Stimulated activated CD4-positive, alpha-beta T cell treated with anti-CD3 and anti-CD28 coated beads, TNF-alpha, amount 100 ng/mL, for 4 hours (primary cell): ENCODE measurements at places on chromosomes 4 and X.
A peak's percentile ranks its signal among the peaks of the same experiment; 100 is the strongest.

- DNase-seq, result no peak
These were observed 44.3 kb downstream of the EFHC2 start for GRCh38 chrX:44299177-44299576.

GRCh38 chr4:29852537-29852936, 867.6 kb upstream of the PCDH7 start:
- no peak for DNase-seq

- peak; percentile 37 for DNase-seq
These were observed 501 bp downstream of the ZNF518B start for GRCh38 chr4:10456595-10457254.

DNA sequence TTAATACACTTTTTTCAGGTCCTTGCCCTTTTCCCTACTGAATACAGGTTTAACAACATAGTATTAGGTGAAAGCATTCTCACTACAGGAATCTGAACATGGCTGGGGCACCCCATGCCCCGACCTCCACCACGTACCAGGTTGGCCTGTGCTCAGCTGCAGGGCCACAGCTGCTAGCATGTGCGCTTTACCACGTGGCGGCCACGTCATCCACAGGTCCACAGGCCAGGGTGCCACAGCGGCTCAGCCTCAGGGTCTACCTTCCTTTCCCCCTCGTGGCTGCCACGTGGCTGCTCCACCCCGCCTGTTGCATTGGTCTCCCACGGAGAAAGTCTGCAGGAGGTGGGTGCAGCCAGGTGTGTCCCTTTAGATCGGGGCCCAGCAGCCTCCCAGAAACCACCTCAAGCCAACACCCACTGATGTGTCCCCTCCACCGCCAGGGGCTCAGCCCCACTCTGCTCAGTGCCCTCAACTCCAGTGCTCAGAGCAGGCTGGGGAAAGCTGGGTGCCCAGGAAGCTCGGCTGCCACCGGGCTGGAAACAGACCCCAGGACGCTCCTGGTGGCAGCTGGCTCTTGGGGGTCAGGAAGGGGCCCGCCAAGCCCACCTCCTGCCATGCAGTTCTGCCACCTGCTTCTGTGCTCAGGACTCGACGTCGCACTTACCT, 17.8 kb downstream of the CTBP1 start:
- DNase-seq, result no peak

DNA sequence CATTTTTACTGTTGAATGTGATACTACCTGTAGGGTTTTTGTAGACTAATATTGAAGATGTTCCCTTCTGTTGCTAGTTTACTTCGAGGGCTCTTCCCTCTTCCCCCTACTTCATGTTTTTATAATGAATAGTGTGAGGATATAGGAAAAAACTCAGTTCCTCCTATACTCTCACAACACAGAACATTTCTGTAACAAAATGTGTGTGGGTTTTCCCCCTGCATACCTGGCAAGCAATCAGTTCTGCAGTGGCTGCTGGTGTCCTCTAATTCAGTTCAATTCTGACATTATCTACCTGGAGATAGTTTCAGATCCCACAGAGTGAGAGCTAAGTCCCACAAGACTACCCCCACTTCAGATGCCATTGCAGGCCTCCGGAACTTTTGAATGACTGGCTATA, 107.9 kb downstream of the KDM6A start:
- no peak for DNase-seq

DNA sequence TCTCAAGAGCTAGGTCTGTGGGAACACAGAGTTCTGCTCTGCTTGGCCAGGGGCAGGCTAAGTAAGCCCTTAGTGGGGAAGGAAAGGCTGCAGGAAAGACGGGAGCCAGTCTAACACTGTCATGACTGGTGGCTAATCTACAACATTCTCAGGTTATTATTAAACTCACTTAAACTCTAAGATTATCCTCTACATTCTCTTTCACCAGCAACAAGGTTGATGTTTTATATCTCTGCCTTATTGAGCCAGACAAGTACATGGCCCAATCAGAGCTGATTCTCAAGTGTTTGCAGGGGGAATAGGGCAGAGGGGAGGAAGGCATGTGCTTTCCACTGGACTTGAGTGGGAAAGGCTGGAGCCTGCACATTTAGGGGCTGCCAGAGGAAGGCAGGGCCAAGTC, 50.9 kb upstream of the FAM241A start:
- DNase-seq, result no peak

DNA sequence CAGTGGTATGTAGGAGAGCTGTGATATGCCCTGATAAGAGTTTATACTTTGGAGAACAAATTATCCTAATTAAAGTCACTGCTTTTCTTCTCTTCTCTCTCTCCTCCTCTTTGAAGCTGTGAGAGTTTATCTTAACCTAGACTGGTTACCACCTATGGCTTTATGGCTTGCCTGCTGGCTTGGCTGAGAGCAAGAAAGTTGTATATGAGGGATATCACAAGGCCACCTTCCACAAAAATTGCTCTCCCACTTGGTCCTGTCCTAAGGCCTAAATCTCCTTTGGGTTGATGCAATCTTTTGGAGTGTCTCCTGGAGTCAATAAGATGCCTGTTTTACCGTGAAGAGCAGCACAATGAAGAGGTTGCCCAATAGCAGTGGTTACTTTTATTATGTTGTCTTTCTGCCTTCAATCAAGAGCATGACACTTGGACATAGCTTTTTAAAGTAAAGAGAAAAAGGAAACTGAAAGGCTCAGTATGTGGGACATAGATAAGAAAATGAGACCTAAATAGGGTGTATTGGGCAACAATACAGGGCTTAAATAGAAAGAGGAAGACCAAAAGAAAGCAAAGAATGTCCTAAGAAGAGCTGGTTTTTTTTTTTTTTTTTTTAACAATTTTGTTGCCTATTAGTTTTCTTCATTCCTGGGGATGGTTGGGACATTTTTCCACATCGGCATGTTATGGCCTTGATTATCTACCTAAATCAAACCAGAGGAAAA, 9.2 kb downstream of the GUCY1A1 start:
- DNase-seq, result no peak

- DNase-seq, result no peak
These were observed 221.6 kb upstream of the FTHL17 start for GRCh38 chrX:31293409-31293808.

GRCh38 chr4:88814043-88814617, 116.5 kb upstream of the NAP1L5 start:
- no peak for DNase-seq

GRCh38 chrX:72395237-72395636, 89.5 kb upstream of the CITED1 start:
- DNase-seq, result no peak

GRCh38 chr4:156052116-156052515, 98.5 kb upstream of the CTSO start:
- DNase-seq, result no peak

GRCh38 chrX:57595381-57595811, 3.6 kb downstream of the ZXDB start:
- no peak for DNase-seq

- DNase-seq, result no peak
These were observed 143.9 kb downstream of the KLHL13 start for GRCh38 chrX:117972711-117973109.

- DNase-seq, result no peak
These were observed 103.3 kb downstream of the MGST2 start for GRCh38 chr4:139768896-139769295.

DNA sequence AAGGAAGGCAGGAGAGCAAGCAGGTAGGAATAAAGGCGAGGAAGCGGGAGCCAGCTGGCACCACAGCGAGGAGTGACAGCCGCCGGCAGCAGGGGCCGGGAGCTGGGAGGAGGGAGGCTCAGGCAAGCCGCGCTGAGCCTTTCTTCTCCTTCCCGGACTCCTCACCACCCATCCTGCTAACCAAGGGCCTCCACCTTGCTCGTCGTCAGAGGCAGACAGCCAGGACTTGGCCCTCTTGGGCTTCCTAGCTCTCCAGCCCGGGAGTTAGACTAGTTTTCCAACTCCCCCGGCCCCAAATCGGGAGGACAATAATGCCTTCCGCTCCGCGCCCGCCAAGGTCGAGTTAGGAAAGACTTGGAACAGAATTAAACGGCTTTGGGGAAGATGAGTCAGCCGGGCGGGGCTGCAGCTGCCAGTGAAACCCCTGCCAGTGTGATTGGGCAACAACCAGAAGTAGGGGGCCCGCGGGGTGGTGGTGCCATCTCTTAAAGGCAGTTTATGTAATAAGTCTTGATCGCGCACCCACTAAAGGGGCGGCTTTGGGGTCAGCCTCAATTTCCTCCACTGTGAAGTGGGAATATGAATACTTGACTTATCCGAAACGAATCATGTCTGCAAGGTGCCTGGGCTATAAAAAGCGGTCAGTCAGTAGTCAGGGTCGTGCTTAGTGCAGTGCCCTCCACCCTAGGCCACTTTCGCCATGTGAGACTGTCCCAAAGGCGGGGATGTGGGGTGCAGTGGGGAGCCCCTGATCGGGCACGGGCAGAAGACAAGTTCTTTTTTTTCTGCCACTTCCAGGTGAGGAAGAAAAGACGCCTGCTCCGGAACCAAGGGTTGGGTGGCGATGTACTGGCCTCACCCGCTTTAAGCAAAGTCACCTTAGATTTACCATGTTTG, 6.7 kb upstream of the HSD17B10 start:
- no peak for DNase-seq

GRCh38 chrX:29455702-29456101, 759.7 kb upstream of the MAGEB2 start:
- DNase-seq, result no peak

DNA sequence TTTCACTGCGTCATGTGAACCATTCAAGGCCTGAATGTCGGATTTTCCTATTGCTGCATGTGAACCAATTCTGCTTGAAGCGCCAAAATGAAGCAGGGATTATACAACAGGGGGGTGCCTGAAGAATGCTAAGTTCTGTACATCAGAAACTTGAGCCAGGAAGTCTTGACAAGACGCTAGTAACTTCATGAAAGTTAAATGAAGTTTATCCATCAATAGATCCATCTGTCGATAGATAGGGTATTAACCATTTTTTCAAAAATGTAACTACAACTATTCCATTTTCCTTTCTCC, 590 bp upstream of the NAF1 start:
- DNase-seq, result no peak

- no peak for DNase-seq
These were observed 959.1 kb upstream of the LCORL start for GRCh38 chr4:18980516-18981233.

- no peak for DNase-seq
These were observed 165.6 kb downstream of the ATP10D start for GRCh38 chr4:47650584-47651130.

DNA sequence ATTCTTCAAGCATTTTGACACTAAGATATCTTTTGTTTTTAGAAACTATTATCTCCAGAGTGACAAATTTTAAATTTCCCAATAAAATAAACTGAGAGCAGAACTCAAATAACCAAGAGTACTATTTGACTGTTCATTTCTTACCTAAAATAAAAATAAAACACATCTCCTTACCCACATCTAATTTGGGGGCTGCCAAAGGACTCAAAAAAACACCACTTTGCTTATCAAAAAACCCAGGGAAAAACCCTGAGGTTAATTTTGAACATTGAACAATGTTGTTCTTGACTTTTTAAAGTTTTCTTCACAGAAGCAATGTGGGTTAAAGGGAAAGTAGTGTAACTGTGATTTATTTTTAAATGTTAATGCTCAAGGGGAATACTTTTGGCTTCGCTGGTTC, 243.0 kb upstream of the HHIP start:
- no peak for DNase-seq

DNA sequence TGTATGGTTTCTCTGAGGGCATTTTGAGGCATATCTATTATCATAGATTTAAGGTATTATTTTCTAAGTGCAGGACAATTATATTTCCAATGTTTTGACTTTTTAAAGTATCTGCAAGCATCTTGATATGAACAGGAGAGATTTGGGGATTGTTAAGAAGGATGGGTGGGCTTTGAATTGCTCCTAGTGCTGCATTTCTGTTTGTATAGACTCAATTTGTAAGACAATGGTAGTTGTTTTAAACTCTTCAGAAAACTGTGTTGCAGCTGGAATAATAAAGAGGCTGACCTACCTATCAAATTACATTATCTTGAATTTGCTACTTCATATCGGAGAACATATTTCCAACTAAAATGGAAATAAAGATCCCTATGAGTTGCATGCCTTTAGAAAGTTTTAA, 570.3 kb downstream of the ADGRL3 start:
- DNase-seq, result no peak

DNA sequence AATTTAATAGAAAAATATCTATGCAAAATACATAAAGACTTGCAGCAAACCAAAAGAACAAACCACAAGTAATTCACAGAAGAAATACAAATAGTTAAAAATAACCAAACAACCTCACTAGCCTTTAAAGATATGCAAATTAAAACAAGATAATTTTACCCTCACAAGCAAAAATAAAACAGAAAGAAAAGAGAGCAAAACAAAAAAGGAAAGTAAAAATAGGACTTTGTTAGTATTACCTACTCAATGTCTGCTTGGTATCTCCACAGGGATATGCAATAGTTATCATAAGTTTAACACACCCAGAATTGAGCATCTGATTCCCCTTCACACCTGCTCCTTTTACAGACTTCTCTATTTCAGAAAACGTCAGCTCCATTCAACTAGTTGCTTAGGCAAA, 737.5 kb upstream of the MAGEB2 start:
- no peak for DNase-seq

DNA sequence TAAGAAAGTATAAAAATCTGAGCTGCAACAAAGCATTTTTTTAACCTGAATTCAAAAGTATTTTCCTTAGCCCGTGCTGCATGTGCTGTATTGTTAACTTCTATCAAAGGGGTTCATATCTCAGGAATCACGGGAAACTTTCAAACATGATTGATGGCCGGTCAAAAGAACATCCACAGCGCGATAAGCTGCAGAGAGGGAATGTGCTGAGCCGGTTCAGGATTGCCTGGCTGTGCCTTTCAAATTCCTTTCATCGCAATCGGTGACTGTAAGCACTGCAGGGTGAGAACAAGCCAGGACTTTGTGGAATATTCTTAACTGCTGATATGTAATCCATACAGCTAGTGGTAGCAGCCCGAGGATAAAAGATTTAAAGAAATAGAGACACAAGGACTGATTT, 210.9 kb upstream of the NOCT start:
- DNase-seq, result no peak

- DNase-seq, result no peak
These were observed 23.0 kb upstream of the PGM2 start for GRCh38 chr4:37803348-37803973.

- DNase-seq, result no peak
These were observed 782.9 kb upstream of the HS3ST1 start for GRCh38 chr4:12211636-12212035.

GRCh38 chr4:89598602-89599001, 238.4 kb downstream of the SNCA start:
- no peak for DNase-seq

DNA sequence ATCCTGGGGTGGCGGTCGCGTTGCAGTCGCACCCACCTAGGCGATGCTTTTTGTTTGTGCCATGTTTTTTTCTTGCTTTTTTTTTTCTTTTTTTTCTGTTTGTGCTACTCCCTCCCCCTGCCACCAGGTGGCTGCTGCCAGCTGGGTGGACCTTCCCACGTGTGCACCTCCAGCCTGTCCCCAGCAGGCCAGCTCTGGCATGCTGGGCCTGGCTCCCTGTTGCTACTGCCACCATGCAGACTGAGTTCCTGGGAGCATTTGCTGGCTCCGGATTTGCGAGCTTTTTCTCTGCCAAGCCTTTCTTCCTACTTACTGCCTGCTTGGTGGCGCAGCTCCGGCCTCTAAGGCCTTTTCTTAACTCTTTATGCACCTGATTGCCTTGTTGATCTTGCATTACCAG, 161.2 kb upstream of the WDFY3 start:
- no peak for DNase-seq
